Foreskin fibroblast (primary cell): ENCODE measurements at places on chromosomes 11 and 22.

GRCh38 chr11:5604896-5605295, 8.5 kb downstream of the TRIM6 start:
- no peak for DNase-seq

DNA sequence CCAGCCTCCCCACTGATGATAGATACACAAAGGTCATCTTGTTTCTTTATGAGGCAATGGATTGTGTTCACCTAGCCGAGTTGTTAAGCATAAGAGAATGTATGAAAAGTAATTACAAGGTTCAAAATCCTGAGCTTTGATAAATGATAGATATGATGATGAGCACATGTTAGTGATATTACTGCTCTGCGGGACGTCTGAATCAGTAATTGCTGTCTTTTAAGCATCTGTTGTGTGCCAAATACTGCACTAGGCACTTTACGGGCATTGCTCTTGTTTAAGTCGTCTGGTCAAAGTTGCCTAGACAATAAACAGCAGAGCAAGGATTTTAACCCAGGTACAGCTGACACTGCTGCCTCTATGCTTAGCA, 559 bp upstream of the RNF141 start:
- no peak for DNase-seq

DNA sequence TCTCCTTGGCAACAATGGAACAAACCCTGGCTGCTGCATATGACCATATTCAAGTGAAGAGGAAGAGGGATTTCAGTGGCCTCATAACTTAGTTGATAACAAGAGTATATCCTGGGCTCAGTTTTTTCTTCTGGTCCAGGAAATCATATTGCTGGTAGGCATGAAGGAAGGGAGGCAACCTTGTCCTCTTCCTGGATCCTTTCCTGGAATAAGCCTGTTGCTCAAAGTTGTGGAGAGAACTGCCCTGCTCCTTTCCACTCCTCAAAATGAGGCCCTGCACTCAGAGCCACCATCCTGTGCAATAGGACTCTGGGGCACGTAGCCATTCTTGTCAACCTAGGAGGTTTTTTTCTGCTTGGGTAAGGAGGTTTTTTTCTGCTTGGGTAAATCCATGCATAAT, 128.7 kb upstream of the PITPNB start:
- DNase-seq = no peak

GRCh38 chr11:48024635-48025071, 44.3 kb downstream of the PTPRJ start:
- DNase-seq = no peak

DNA sequence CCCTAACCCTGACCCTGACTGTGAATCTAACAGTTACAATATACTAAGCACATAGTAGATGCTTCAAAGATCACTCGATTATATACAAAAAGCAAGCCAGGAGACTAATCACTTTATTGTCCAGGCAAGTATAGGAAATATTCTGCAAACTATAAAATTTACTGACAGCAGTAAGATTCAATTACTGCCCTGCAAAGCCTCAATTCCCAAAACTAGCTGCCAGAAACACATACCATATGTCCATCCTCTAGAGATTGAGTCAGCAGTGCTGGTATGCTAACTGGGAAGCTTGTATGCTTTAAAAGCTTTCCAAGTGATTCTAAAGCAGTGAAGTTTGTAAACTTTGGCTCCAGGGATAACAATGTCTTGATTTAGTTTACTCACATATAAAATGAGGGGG, 26.1 kb downstream of the CSTF3 start:
- DNase-seq = peak; percentile 66

DNA sequence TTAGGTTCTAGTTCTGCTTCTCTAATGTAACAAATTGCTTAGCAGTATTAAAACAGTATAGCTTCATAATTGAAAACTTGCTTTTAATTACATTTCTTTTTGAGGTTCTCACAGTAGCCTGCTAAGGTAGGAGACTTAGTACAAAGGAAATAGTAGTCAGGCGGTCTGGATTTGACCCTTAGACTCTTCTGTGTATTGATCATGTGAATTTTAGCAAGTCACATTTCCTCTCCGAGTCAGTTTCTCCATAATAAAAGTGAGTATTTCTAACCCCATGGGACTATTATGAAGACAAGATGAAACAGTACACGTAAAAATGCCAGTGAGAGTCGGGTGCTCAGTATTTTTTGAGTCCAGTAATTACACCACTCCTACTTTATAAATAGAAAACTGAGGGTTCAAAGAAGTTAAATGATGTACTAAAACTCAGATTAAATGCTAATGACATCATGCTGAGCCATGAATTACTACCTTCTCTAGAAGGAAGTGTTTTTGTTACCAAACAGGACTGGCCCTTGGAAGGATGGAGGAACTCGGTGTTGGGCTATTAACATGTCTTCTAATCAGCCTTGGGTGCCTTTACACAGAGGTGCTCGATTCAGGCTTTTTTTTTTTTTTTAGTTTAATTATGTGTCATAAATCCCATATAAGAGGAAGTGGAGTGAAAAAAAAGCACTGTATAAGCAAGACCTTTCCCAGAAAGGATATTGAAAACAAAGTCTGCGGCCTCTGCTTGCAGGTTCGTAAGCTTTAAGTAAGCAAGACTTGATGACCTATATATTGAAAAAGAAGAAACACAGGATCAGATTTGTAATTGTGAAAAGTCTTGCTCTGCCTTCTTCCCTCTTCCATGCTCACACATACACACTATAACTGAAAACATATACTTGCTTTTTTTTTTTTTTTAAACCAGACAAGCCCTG, 109.0 kb downstream of the EMSY start:
- DNase-seq = no peak

- no peak for DNase-seq
Measured at GRCh38 chr22:39880722-39881121, 12.8 kb downstream of the ENTHD1 start.

GRCh38 chr11:64629103-64629502, 38.1 kb downstream of the SLC22A12 start:
- no peak for DNase-seq

GRCh38 chr22:20799449-20799848, 25.5 kb downstream of the SERPIND1 start:
- DNase-seq = no peak

- no peak for DNase-seq
Measured at GRCh38 chr11:1480555-1481482, 5.8 kb downstream of the MOB2 start.

- peak; percentile 90 for DNase-seq
Measured at GRCh38 chr11:132111838-132112237, 741.4 kb downstream of the NTM start.

DNA sequence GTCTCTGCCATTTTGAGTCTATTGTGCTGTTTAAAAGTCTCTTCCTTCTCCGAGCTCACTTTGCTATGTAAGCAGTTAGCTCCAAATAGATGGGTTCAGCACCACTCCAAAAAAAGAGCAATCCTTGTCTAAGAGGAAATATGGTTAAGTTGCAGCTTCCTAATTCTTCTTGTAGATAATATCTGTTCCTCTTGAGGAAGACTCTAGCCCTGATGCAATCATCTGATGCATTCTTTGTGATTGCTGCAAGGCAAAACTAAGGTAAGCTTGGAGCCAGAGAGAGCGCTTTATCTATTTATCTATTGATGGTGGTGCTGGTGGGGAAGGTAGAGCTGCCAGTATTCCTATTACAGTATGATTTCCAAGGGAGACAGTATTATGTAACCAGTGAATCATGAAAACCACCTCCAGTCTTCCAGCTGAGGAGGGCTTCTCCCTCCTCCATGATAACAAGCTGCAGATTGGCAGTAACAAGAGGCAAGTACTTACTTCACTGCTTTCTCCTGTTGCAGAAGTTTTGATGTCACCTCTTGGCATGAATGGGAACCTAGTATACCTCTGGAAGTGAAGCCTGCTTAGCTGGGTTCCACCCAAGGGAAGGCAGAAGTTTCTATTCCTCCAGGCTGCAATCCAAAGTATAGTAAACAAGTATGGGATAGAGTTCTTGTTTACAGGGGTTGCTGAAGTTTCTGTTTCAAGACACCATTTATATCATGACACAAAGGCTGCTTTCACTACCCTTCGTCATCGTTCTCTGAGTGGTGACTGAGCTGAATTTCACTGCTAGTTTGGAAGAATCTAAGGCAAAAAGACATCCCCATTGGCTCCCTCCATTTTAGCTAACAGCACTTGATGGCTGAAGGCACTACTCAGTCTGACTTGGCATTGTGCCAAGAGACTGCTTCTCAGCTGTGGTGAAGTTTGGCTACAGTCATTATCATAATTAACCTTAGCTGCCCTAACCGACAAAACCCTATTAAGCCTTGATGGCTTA, 49.7 kb downstream of the FDX1 start:
- DNase-seq = no peak

DNA sequence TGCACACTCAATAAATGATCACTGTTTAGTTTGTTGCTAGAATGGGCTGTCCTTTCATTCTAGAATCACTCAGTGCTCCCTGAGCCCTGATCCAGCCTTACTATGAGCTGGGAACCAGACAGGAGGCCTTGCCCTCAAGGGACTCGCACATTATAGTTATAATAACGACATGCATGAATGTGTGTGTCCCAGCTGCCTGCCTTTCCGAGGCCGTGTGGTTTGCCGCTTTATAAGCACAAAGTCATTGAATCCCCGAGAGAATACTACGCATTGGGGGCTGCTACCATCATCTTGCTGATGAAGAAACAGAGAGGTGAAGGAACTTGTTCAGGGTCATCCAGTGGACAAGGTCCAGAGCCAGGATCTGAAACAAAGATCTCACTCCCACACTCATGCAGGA, 75.7 kb downstream of the NFAM1 start:
- no peak for DNase-seq

GRCh38 chr11:19398772-19399527, 158.2 kb upstream of the E2F8 start:
- DNase-seq = peak; percentile 95

DNA sequence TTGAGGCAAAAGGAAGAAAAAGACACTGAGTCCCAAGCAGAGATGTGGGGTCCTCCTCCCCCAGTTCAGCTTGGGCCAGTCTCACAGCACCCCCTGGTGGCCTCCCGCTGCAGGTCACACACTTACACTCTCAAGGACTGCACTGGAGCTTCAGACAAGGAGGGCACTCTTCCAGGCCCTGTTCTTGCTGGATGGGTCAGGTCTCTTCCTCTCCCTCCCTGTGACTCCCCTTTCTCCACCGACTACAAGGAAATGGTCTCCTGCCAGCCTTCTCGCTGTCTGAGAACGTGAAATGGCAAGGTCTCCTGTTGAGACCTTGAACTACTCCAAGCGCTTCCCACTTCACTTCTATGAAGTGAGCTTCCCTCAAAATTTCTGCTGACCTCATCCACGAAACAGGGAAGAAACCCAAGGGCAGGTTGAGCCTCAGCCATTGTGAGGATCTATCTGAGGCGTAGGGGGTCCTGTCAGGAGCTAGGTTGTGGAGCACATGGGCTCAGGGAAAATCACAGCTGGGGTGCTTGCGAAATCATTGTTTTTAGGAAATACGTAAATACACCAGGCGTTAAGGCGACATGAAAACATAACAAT, 11.2 kb upstream of the IGLL1 start:
- peak; percentile 72 for DNase-seq

GRCh38 chr11:57787920-57788702, 26.5 kb downstream of the CTNND1 start:
- DNase-seq = no peak
